ENCODE measurements at places on chromosomes 7 and 10.

DNA sequence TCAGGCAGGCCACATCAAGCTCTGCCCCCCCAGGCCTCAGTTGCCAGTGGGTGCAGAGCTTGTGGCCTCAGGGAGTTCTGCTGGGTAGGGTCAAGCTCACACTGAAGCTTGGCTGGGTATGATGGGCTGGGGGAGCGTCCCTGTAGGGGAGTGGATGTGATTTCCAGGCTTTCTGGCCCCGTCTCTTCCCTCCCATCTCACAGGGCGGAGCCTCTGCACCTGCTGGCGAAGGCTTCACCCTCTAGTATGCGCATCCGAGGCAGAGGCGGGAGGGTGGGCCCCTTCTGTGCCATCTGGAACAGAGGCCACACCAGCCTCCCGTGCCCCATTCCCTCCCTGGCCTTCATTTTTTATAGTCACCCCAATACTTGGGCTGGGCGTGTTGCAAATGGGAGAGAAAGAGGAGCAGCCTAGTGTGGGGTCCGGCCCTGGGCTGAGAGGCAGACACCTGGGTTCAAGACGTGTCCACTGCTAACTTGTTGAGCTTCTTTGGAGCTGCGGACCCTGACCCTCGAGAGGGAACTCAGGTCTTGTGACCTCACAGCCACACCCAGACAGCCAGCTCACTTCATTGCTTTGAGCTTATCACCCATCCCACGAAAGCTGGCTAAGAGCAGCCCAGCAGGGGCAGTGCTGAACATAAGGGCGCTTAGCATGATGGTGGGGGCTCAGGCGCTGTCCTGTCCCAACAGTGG lies 2.3 kb downstream of the AQP1 start:
- no peak for DNase-seq

DNA sequence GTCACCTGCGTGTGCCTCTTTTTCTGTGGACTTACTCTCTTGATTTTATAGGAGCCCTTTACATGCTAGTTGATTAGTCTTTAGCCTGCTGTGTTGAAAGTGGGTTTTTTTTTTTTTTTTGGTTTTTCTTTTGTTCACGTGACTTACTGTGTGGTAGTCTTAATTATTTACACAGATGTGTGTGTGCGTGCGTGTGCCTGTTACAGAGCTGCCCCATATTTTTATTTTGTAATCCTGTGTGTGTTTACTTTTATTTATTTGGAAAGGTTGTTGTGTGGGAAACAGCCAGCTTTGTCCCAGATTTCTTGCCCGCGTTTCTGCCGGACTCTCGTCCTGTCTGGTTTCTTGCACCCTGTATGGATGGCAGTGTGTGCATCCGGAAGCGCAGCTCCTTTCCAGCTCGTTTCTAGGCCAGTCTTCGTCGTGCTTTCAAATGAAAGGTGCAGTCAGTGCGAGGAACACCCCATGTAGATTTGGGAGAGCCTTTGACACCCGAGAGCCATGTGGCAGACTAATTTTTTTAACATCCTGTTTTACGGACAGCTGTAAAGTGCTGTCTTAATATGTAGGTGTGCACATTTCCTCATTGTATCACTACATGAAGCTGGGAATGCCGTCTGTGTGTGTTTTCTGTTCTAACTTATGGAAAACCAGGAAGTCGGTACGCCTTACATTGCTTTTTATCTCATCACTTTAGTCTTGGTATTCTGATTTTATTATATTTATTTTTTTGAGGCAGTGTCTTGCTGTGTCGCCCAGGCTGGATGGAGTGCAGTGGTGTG lies 55.6 kb downstream of the DNAJB6 start:
- no peak for DNase-seq

GRCh38 chr10:80709866-80710265 lies 172.2 kb downstream of the SH2D4B start:
- no peak for DNase-seq

GRCh38 chr10:110782616-110783015 lies 89.1 kb upstream of the PDCD4 start:
- no peak for DNase-seq

GRCh38 chr10:69344591-69345252 lies 66.4 kb downstream of the HK1 start:
- DNase-seq = no peak

GRCh38 chr10:13520194-13520593 lies 8.6 kb downstream of the BEND7 start:
- DNase-seq = no peak

DNA sequence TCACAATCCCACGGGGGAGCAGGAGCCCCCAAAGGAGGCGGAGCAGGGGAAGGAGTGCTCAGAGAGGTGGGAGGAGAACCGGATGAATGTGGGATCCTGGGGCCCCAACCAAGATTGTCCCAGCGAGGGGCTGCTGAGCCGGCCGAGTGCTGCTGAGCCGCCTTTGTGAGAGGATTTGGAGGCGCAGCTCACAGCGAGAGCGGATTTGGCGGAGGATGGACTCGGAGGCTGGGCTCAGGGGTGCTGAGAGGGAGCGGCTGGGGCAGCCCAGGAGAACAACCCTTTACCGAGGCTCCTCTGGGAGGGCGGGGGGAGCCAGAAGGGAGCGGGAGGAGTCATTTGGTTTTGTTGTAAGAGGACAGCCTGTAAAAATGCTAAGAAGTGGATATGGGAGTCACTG lies 23.0 kb downstream of the GHRHR start:
- DNase-seq = no peak
